Aorta (tissue), 5 donors: ENCODE measurements at places on chromosomes 6 and 20. TPM values are rescaled to one million over a fixed set of nuclear protein-coding genes. Genes with fewer than 3 reads are reported as not detected.
A peak's percentile ranks its signal among the peaks of the same experiment; 100 is the strongest.

GRCh38 chr6:139270249-139270648, 21.5 kb downstream of the TXLNB start:
- H3K36me3 ChIP-seq, result no peaks in the 10 kb centered on the region
- H3K4me3 ChIP-seq, result no peak overlapping the region
- no peaks in the 10 kb centered on the region for H3K27me3 ChIP-seq
- H3K27ac ChIP-seq, result no peak overlapping the region
- H3K4me1 ChIP-seq, result peaks cover 3% of the 10 kb centered on the region
- DNase-seq, result no peak

PCED1A gene
- total RNA-seq, result 28.4 TPM

- H3K27ac ChIP-seq, result no peak overlapping the region
- no peaks in the 10 kb centered on the region for H3K36me3 ChIP-seq
- no peaks in the 10 kb centered on the region for H3K4me1 ChIP-seq
Measured at GRCh38 chr6:51414361-51414760, 595.7 kb downstream of the TFAP2B start.

ADGRB3 gene
- 6.1 TPM for total RNA-seq

GRCh38 chr20:53736757-53737395, 143.2 kb upstream of the ZNF217 start:
- no peaks in the 10 kb centered on the region for H3K4me1 ChIP-seq
- no peak for DNase-seq
- H3K36me3 ChIP-seq, result no peaks in the 10 kb centered on the region

- no peaks in the 10 kb centered on the region for H3K36me3 ChIP-seq
- H3K27ac ChIP-seq, result peak overlapping the region; percentile 12
- H3K4me3 ChIP-seq, result no peak overlapping the region
- H3K27me3 ChIP-seq, result no peaks in the 10 kb centered on the region
Measured at GRCh38 chr6:4973982-4974745, 29.7 kb downstream of the RPP40 start.

HFE gene
- total RNA-seq, result 17.9 TPM

- H3K4me3 ChIP-seq, result no peak overlapping the region
- no peak for DNase-seq
- H3K27me3 ChIP-seq, result no peaks in the 10 kb centered on the region
- H3K27ac ChIP-seq, result peak overlapping the region; percentile 76
Measured at GRCh38 chr6:46509063-46509462, 17.8 kb upstream of the RCAN2 start.

DNA sequence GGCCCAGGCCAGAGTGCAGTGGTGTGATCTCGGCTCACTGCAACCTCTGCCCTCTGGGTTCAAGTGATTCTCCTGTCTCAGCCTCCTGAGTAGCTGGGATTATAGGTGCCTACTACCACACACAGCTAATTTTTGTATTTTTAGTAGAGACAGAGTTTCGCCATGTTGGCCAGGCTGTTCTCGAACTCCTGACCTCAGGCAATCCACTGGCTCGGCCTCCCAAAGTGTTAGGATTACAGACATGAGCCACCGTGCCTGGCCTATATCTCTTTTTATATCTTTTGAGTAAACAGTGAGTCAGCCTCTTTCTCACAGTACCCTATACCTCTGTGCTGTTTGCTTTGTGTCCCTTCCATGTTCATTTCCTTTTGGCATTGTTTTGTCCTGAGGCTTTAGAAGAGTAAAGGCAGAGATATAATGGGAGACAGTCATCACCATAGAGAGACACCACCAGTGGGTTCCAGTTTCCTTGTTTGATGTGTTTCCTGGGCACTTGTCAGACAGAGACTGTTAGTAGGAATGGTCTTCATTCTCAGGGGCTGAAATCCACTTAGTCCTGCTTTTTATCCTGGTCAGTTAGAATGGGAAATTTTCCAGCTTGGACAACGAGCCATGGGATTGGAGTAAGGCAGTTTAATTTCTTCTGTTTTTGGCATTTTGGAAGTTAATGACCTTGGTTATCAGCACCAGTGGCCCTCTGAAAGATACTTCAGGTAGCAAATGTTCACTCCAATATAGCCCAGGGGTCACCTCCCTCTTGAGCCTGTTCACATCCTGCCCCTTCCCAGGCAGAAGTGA, 32.2 kb upstream of the ASXL1 start:
- H3K4me1 ChIP-seq, result no peaks in the 10 kb centered on the region
- no peak for DNase-seq
- H3K4me3 ChIP-seq, result no peak overlapping the region
- H3K36me3 ChIP-seq, result peaks cover 2% of the 10 kb centered on the region
- no peaks in the 10 kb centered on the region for H3K27me3 ChIP-seq

DNA sequence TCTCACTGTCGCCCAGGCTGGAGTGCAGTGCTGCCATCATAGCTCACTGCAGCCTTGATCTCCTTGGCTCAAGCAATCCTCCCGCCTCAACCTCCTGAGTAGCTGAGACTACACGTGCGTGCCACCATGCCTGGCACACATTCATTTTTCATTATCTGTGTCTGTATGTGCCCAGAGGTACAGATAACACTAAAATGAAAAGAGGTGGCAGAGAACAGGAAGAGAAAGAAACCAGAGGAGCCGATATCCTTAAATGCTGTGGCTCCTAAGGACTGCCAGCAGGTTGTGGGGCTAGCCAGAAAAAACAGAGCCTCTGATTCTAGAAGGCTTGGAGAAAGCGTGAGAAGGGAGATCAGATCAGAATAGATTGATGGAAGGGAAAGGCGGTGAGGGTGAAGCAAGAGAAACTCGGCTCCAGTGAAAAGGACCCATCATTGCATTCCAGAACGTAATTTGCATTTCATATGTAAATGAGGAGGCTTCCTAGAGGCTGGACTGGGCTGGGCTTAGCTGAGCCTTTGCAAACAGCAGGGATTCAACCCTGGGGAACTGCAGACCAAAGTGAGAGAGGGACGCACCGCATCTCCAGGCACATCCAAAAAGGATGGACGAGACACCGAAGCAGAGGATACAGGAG, 64.2 kb downstream of the GCNT2 start:
- H3K27me3 ChIP-seq, result no peaks in the 10 kb centered on the region
- DNase-seq, result no peak
- H3K27ac ChIP-seq, result no peak overlapping the region

- H3K4me1 ChIP-seq, result no peaks in the 10 kb centered on the region
- H3K36me3 ChIP-seq, result no peaks in the 10 kb centered on the region
- H3K4me3 ChIP-seq, result no peak overlapping the region
- H3K27ac ChIP-seq, result no peak overlapping the region
- DNase-seq, result no peak
- no peaks in the 10 kb centered on the region for H3K27me3 ChIP-seq
Measured at GRCh38 chr20:46000262-46000996, 8.3 kb upstream of the MMP9 start.

GRCh38 chr20:50054626-50055511, 58.1 kb downstream of the UBE2V1 start:
- no peaks in the 10 kb centered on the region for H3K27me3 ChIP-seq
- no peak overlapping the region for H3K27ac ChIP-seq
- DNase-seq, result peak; percentile 81
- no peaks in the 10 kb centered on the region for H3K4me1 ChIP-seq

GRCh38 chr6:75150685-75151412, 55.0 kb downstream of the COL12A1 start:
- no peaks in the 10 kb centered on the region for H3K4me1 ChIP-seq
- H3K27me3 ChIP-seq, result no peaks in the 10 kb centered on the region
- peaks cover 3% of the 10 kb centered on the region for H3K36me3 ChIP-seq
- no peak overlapping the region for H3K4me3 ChIP-seq
- no peak overlapping the region for H3K27ac ChIP-seq
- DNase-seq, result no peak

DNA sequence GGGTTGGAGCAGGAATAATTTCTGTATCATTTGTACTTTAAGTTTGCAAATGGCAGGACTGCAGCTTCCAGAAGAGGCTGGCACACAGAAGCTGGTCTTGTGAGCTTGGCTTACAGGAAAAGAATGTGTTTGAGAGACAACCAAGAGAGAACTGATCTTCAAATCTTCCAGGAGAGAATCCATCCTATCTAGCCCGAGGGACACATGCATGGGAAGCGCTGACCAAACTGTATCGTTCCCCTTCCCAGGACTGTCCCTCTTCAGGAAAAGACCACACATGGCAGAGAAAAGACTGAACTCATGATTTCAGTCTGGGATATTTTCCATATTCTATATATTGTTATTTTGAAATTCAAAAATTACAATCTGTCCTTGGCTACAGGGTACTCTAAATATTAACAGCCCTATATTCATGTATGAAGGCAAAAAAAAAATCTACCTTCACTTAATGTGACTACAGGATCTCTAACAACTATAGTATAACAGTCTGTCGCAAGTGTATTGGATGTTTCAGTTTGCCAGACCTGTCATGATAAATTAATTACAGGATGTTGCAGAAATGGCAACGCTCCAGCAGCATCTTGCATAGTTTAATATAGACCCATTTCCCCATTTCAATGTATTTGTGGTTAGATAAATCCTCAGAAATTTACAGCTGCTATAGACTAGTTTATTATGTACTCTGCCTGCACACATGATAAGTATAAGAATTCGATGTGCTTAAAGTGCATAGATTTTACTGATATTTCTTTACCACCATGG, 99.4 kb downstream of the MYB start:
- no peaks in the 10 kb centered on the region for H3K36me3 ChIP-seq
- no peak overlapping the region for H3K4me3 ChIP-seq
- H3K4me1 ChIP-seq, result no peaks in the 10 kb centered on the region
- H3K27me3 ChIP-seq, result no peaks in the 10 kb centered on the region

- no peaks in the 10 kb centered on the region for H3K4me1 ChIP-seq
- no peaks in the 10 kb centered on the region for H3K36me3 ChIP-seq
- H3K27ac ChIP-seq, result no peak overlapping the region
- H3K4me3 ChIP-seq, result no peak overlapping the region
Measured at GRCh38 chr6:36698871-36699271, 1.2 kb downstream of the RAB44 start.

KCNS1 gene
- not detected for total RNA-seq
